ENCODE measurements at places on chromosomes 12 and 14.

GRCh38 chr12:124744659-124745464, 118.8 kb downstream of the SCARB1 start:
- DNase-seq, result no peak

DNA sequence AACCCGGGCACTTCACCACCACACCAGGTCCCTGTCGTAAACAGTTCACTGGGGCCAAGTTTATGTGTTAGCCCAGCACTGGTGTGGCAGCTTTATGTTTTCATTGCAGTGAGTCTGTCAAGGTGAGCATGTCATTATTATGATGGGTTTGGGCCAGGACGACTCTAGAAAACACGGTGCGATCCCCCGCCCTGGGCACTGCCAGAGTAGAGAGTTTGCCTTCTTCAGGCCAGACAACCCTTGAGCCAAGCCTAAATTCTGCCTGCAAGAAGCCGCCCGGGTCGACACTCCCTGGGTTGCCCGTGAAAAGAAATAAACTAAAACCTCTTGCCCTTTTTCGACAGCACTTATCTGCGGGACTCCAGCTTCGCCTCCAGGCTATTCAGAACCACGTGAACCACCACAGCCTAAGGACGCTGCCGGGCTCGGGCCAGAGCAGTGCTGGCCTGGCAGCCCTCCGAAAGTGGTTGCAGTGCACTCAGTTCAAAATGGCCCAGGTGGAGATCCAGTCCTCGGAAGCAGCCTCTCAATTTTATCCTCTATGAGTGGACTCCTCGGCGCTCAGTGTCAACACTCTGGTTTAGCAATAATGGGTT, 81.8 kb downstream of the PRIMA1 start:
- DNase-seq, result no peak

DNA sequence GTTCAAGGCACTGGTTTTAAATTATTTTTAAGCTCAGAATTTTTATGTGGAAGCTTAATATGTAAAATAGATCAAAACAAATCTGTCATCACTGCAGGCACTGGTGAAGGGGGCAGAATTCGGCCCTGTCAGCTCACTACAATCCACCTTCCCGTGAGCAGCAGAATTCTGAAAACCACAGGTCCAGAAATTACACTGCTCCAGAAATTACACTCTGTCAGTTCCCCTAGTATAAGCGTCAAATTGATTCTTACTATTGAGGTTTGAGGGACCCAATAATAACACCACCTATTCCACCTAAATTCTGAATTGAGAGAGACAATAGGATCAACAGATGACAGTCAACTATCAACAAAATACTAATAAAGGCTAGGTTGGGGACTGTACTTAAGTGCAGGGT, 245.5 kb downstream of the PHLDA1 start:
- DNase-seq, result no peak

GRCh38 chr12:2225696-2226095, 172.9 kb downstream of the CACNA1C start:
- no peak for DNase-seq

DNA sequence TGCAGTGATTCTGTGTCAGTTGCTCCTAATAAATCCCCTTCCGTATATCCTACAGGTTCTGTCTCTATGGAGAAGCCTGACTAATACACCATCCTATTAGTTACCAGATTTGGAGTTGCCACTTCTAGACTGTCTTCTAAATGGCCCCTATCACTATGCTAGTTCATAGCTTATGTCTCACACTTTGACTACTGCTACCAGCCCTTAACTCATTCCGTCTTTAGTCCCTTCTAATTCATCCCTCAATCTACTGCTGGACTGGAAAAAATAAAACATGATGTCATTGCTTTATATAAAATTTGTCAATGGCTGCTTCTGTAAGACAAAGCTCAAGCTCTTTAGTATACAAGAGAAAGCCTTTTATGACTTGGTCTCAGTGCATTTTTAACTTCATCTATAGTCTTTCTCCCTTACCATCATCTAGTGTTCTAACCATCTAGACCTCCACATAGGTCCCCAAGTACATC, 99.5 kb downstream of the PPP1R12A start:
- DNase-seq, result no peak

- DNase-seq, result no peak
Observed at GRCh38 chr12:54654926-54655325, 6.8 kb upstream of the DCD start.

DNA sequence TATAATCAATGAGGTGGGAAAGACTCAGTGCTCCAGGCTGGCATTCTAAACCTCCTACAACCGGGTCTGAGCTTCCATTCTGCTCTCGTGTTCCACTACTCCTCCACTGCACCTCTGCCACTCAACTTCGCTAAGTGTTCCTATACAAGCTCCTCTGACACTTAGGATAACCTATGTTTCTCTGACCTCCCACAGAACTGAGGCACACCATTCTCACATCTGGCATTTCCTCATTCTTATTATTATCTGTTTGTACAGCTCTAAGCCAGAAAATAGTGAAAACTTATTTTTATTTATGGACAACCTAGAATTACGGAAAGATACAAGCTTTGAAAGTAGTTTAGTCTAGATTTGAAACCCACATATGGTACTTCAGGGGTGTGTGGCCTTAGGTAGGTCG, 127.0 kb downstream of the MED13L start:
- no peak for DNase-seq

- DNase-seq, result no peak
Observed at GRCh38 chr12:89932954-89933353, 224.3 kb upstream of the ATP2B1 start.

- DNase-seq, result no peak
Observed at GRCh38 chr12:127767656-127768055, 499.3 kb upstream of the TMEM132C start.

DNA sequence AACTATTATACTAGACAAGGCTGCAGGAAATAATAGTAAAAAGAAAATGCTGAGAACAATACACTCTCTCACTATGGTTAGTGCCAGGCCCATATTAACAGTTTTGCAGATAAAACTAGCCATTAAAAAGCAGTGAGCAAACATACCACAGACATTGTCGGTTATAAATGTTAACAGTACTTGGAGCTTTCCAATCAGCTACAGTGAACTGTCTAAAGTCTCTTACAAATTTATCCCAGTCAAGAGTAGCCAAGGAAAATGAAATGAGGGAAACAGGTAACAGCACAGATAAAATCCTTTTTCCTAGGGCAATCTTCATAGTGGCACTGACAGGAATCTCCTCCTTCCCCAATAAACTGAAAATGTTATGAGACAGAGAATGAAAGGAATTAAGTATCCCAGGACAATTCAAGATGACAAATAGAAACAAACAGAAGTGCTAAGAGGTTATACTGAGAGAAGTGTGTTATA, 30.8 kb downstream of the PAWR start:
- DNase-seq, result no peak

DNA sequence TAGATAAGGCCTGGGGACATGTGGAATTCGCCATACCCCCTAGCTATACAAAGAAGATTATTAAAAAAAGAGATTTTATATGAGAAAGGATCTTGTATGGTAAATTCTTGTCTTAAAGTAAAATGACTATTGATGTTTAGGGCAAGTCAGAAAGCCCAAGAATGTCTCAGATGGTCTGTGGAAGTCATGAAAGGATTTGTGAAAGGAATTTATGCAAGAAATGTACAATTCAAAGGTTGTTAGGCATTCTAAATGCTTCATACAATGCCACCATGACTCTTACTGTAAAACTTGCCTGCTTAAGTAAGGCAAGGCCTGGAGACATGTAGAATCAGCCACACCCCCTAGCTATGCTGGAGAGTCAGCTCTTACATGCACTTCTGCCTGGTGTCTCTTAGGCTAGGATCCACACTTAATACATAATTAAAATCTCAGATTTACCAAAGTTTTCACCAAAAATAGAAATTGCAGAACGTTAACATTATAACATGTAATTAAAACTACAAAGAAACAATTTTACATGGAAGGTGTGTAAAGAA, 8.9 kb upstream of the ETNK1 start:
- DNase-seq, result no peak
